ENCODE measurements at places on chromosomes 2 and 18.
A peak's percentile ranks its signal among the peaks of the same experiment; 100 is the strongest.

DNA sequence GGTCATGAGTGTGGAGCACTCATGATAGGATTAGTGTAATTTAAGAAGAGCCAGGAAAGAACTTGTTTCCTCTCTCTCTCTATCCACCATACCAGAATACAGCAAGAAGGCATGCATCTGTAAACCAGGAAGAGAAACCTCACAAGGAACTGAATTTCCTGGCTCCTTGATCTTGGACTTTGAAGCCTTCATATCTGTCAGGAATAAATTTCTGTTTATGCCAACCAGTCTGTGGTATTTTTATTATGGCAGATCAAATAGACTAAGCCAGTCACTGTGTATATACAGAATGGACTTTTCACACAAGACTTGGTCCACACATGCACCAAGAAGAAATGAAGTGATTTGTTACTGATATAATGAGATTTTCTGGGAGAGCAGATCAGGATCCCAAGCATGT lies 930.1 kb upstream of the TMEFF2 start:
- DNase-seq, result no peak

- DNase-seq, result no peak
These were observed 239.6 kb downstream of the LPIN1 start for GRCh38 chr2:11985817-11986566.

- DNase-seq, result no peak
These were observed 45.1 kb upstream of the FHL2 start for GRCh38 chr2:105443617-105444598.

GRCh38 chr18:45073556-45073955 lies 392.9 kb downstream of the SETBP1 start:
- DNase-seq, result no peak

DNA sequence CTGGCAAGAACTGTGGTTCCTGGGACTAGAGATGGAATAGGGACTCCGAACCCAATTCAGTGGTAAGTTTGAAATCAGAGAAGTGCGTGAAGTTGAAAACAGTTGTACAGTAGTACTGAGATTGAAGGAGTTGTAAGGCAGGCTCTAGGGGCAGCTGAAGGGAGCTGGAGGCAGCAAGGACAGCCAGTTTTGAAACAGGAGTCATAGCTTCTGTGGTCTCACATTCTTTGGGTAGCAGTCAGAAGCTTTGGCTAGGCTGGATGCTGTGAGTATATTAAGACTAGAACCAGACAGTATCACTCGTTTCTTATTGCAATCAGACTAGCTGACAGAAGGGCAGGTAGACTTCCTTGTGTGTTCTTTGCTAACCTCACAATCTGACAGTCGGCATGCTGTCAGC lies 64.5 kb upstream of the ADAM23 start:
- DNase-seq, result no peak

GRCh38 chr2:190635781-190636180 lies 13.1 kb upstream of the NAB1 start:
- DNase-seq, result peak; percentile 12

DNA sequence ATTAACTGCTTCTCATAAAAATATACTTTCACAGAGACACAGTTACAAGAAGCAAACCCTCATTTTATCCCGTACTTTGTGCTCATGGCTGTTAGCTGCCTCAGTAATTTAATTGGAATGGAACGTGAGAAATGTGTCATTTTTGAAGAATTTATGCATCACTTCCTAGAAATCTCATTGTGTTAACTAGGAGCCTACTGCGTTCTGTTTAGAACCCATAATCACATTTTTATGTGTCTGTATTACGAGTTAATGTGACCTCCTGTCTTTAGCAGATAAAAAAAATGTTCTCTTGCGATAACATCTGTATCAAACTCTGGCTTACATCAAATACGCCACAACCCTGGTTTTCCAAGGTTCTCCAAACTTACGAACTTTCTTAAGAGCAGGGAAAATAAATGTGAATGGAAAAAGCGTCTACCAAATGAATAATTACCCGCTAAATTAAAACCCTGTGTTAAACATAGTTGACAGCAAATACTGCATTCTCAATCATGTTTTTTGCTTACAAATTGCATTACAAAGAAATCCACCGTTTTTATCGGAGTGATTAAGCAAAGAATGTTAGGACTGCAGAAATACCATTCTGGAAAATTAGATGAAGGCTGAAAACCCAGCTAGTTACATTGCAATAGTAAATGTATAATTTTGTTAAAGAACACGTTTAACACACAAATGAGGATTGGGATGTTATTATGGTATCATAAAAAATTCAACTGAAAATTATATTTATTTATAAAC lies 12.1 kb upstream of the GBX2 start:
- DNase-seq, result no peak

DNA sequence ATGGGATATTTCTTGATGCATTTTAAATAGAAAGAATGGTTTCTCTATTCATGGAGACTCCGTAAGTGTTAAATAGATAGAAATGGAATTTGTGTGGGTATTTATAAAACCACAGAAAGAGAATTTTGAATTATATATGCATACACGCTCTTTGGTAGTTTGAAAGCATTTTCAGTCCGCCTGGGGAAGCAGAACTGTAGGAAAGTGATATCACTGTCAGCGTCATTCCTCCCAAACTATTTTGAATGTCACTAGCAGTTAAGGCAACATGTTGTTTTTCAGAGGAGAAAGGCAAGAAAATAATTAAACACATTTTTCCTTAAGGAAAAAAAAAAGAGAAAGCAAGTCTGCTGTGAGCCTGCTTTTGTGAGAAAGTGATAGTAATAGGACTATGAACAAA lies 8.7 kb upstream of the ERMN start:
- DNase-seq, result no peak

Data from T47D (cell line).